ENCODE measurements at places on chromosomes 6 and 20.

DNA sequence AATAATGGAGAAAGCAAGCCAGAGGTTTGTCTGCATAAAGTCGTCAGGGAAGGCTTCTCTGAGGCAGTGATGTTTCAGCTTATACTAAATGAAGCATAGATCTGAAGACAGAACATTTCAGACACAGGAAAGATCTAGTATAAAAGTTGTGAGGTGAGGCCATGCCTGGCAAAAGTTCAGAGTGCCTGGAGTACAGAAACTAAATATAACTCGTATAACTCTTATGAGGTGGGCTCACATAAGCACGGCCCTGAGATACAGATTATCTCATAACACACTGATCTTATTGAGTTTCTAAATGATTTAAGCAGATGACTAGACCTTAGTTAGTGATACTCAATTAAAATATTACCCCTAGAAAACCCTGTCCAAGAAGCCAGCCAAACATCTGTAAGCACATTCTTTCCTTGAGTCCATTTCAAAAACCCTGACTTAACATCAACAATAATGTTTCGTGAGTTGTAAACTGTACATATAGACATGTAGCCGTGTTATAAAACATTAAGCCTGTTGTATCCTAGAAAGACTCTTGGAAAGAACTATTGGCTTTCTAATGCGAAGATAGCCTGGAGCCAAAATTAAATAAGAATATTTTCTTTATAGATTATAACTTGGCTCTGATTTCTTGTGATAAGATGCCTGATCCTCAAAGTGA is 667.6 kb downstream of the TENT5A start:
- no peak for DNase-seq

DNA sequence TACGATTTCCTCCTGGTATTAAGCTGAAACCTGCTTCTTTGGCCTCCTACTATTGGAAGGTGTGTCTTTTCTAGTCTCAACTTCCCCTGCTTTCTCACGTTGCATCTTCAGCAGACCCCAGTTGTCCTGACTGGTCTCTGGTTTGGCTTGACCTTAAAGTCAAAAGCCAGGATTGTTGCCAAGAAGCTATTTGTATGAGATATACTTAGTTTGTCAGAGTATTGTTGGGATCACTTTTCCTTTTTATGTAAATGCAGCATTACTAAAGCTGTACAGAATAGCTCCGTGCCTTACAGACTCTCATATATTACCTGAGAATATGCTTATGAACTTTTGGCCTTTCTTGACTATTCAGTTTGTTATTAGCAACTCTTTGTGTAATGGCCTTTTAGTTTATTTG is 61.1 kb downstream of the TSPYL4 start:
- DNase-seq, result no peak

DNA sequence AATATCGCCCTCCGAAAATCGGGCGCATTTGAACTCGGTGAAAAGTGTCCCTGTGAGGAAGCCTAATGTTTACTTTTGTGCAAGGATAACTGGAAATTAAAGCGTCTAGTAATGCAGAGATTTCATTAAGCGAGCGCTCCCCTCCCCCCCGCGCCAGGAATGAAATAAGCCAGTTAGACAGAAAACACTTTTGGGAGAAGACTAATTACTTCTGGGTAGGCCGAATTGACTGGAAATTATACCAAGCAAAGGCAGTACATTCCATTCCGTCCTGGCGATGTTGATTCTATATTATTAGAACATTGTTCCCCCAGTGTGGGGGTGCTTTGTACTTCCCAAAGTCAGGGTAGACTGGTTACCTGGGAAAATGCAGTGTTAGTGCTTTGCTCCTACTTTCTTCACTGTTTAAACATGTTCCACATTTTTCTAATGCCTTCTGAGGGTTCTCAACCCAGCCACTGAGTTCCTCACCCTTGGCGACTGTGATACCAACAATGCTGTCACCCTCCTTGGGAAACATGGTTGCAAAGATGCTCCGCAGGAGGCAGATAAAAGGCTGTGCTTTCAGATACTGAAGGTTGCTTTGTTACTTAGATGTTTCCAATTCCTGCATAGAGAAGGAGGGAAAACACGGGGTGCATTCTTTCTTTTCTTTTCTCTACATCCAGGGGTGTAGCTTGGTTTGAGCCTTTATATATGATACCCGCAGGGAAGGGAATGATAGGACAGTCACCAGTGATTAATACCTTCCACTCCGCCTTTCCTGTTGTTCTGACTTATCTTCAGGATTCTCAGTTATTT is 2.6 kb downstream of the GJA1 start:
- no peak for DNase-seq

GRCh38 chr20:15645816-15646215 is 927.4 kb downstream of the KIF16B start:
- DNase-seq, result no peak

GRCh38 chr6:7145885-7146828 is 38.4 kb downstream of the RREB1 start:
- DNase-seq, result peak; percentile 8

DNA sequence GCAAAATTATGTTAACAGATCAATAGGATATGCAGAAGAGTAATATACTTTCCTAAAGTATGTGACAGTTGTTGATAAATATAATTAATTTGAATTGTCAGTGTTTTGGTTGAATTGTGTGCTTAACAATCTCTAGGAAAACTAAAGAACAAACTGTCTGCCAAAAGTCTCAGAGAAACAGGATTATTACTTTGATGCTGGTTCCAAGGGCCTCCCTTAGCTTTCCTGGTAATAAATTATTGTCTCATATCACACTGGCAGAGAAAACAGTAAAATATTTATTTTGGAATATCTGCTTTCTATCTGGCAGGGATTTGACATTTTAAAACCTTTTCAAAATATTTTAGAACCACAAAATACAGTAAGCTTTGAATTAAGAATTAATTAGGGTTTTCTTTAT is 40.1 kb upstream of the CARMIL1 start:
- no peak for DNase-seq
